ENCODE measurements at places on chromosomes 16 and 17.

DNA sequence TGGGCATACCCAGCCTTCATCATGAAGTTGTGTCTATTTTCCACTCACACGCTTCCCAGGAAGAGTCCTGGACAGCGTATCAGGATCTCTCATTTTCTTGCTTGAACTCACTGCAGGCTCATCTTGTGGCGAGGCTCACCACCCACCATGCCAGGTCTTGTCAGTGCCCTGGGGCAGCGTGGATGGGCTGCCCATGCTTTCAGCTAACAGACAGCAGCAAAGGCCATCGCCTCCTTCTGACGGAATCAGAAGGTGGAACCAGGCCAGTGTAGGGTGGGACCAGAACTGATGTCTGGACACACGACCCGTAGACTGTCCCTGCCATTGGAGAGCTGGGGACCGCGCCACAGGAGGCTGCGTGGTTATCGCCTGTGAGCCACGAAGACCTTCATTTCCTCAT, 169.4 kb downstream of the FOXL1 start:
- DNase-seq = no peak

DNA sequence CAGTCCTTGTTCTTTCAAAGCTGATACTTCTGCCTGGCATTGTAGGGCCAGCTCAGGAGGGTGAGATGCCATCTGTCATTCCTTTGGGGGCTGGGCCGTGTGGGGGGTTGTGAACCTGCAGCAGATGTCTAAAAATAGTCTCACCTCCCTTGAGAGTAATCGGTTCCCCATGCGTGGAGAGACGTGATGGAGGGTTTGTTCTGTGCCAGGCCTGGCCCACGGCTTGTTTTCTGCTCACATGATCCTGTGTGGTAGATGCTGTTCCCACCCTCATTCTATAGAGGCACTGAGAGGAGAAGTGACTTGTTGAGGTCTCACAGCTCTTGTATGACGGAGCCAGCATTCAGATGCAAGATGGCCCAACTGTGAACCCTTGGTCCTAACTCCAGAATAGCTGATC, 4.6 kb downstream of the IRF8 start:
- no peak for DNase-seq

- no peak for DNase-seq
Measured at GRCh38 chr17:4186357-4186881, 43.4 kb downstream of the CYB5D2 start.

GRCh38 chr17:900336-900934, 79.1 kb downstream of the NXN start:
- DNase-seq = no peak

DNA sequence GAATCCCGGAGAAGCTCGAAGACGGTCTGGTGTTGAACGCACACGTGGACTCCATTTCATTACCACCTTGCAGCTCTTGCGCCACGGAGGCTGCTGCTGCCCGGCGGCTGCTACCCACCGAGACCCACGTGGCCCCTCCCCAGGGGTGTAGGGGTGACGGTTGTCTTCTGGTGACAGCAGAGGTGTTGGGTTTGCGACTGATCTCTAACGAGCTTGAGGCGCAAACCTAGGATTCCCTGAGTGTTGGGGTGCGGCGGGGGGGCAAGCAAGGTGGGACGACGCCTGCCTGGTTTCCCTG, 1.7 kb upstream of the CBX4 start:
- no peak for DNase-seq

DNA sequence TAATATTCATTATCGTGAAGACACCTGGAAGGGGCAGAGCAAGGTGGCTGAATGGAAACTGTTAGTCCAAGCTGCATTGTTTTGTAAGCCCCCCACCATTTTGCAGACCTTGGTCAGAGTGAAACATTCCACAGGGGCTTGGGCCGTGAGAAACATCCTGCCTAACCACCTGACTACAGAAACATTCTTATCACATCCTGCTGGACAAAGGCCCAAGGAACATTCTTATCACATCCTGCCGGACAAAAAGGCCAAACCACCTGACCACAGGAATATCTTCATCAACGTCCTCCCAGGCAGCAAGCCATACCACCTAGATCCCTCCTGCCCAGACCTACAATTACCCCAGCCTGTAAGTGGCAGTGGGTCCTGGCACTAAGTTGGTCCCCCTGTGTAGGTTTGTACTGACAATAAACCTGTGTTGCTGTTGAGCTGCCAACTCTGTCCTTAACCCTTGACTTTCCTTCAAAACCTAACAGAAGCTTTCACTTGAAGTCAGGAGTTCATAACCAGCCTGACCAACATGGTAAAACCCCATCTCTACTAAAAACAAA, 19.6 kb downstream of the ATF7IP2 start:
- DNase-seq = peak; percentile 31
